Activated CD8-positive, alpha-beta memory T cell treated with anti-CD3 and anti-CD28 coated beads for 1 hour (primary cell): ENCODE measurements at places on chromosomes 7 and 10.

DNA sequence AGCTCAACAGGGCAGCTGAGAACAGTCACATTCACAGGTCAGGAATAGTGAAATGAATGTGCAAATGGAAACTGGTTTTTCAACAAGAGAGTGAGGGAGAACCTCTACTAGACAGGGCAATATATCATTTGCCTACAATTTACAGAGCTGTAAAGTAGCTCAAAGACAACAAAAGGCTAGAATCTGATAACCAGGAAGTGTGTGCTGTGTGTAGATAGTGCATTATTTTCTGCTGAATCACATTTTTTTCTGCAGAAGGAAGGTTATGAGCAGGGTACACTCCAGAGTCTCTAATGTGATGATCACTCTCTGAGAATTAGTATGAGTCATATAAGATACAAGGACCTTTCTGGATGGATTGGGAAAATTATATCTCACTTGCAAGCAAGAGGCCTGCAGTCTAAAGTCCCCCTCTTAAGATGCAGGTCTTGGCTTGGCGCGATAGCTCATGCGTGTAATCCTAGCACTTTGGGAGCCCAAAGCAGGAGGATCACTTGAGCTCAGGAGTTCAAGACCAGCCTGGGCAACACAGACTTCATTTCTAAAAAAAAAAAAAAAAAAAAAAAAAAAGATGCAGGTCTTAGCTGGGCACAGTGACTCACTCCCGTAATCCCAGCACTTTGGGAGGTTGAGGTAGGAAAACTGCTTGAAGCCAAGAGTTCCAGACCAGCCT lies 59.9 kb upstream of the COBL start:
- DNase-seq = no peak

DNA sequence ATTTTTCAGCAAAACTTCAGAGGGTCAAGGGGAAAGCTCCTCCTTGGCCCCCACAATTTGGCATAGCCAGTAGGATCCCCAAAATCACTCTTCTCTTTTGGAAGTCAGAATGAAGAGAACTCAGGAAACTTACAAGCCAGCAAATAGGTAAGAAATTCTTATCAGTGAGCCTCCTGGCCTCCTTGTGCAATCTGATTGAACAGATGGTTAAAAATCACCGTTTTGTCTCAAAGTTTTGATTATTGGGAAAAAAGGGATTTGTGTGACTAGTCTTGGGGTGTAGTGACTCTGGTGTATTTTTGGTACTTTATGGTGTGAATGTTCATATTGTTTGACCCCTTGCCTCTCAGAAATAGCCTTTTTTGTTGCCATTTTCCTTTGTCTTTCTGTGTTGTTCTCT lies 56.2 kb downstream of the HTR7 start:
- no peak for DNase-seq

- DNase-seq = no peak
These were observed 6.6 kb downstream of the ADAMTS14 start for GRCh38 chr10:70678757-70679489.

DNA sequence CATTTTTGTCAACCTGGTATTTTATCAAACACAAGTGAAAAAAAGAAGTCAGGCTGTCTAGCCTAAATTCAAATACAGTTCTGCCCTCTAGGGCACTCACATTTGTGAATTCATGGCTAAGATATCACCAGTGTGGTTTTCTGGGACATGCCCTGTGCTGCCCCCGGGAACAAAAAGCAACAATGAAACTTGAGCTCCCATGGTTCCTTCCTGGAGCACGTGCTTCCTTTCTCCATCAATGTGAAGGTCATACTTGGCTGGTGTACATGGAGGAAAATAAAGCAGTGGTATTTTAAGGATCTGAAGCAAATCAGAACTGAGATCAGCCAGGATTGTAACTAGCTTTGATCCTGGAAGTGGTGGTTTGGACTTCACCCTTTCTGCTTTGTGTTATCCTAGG lies 128.9 kb upstream of the FRMD4A start:
- no peak for DNase-seq

GRCh38 chr10:71043858-71044257 lies 155.5 kb upstream of the PCBD1 start:
- DNase-seq = no peak

GRCh38 chr10:114478281-114478680 lies 74.0 kb upstream of the AFAP1L2 start:
- DNase-seq = no peak

- no peak for DNase-seq
These were observed 14.4 kb upstream of the SPRN start for GRCh38 chr10:133438711-133439273.

DNA sequence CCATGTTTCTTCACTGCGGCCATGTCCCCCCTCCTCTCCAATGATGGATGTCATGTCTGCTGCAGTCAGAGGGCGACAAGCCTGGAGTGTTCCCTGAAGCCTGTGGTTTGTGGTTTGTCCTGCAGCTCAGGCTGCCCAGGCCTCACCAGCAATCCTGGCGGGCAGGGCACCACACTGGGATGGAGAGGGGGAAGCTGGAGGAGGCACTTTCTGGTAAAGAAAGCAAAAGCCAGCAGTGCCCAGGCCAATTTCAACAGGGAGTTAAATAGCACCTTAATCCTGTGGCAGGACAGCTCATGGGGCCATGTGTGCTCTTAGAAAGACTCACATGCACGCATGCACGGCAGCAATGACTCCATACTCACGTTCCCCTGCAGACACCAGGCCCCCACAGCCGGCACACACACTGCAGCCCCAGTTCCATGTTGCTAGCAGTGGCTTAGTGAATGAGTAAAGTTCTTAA lies 158.3 kb downstream of the EGFR start:
- DNase-seq = no peak

GRCh38 chr7:31933481-31933880 lies 136.7 kb downstream of the PDE1C start:
- no peak for DNase-seq

DNA sequence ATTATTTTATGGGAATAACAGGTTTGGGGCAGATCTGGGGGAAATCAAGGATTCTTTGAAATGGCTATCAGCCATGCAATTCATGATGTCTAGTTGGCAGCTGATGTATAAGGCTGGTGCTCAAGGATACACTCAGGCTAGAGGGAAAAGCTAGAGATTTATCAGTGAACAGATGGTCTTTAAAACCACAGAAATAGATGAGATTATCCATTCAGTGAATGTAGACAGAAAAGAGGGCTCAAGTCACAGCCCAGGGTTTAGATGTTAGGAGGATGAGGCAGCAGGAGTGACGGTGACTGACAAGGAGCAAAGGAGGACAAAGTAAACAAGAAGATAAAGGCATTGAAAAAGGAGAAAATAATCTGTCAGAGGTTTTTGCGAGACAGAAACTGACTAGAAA lies 238.7 kb downstream of the CDK14 start:
- no peak for DNase-seq

GRCh38 chr10:73910764-73911552 lies at the start of gene PLAU:
Gene PLAU (plus strand): TSS chr10:73911132. CDS start chr10:73911556, 424 bp downstream.
- no peak for DNase-seq

DNA sequence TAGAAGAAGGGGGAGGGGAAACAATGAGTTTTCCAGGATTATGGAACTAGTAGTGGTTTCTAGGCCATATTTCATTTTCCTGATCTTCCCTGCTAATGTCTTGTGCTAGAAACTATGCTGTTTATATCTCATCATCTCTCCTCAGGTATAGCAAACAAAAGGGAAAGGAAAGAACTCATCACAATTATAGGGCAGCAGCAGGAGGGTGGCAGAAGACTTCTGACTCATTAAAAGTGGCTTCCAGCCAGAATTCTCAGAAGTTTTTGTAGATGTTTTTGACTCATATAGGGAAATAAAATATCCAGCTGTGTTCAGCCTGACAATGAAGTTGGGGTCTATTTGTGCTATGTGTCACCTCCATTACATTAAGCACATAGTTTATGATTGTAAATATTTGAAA lies 6.5 kb downstream of the AHR start:
- DNase-seq = no peak

DNA sequence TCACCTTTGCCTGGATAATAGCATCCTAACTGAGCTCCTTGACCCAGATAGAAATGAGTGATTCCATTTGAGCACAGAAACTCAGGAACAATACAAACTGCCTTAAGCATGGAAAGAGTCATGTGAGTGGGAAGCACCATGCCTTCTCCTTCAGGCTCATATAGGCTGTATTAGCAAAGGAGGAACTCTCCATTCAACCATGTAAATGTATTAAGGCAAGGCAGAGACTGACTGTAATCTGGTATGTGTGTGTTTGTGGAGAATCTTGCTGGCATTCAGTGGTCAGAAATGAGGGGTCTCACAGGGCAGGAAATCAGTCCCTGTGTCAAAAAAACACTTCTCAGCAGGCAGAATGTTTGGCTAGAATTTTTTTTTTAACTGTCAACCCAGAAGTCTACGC lies 40.2 kb downstream of the COA1 start:
- no peak for DNase-seq

DNA sequence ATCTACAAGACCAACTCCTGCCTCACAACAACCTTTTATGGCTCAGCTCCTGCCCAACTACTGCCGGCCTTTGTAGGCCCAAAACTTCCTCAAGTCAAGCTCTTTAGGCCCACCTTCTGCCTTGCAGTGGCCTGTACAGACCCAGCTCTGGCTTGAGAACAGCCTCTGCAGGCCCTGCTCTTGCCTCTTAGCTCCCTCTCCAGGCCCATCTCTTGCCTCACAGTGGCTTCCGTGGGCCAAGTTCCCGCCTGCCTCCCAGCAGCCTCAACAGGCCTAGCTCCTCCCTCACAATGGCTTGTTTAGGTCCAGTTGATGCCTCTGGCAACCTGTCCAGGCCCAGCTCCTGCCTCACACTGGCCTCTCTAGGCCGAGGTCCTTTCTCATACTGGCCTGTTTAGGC lies 32.4 kb upstream of the VKORC1L1 start:
- no peak for DNase-seq

DNA sequence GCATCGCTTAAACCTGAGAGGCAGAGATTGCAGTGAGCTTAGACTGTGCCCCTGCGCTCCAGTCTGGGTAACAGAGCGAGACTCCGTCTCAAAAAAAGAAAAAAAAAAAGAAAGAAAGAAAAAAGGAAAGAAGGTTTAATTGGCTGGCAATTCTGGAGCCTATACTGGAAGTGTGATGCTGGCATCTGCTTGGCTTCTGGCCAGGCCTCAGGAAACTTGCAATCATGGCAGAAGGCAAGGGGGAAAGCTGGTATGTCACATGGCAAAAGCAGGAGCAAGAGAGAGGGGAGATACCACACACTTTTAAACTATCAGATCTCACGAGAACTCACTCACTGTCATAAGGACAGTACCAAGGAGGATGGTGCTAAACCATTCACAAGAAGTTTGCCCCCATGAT lies 190.0 kb downstream of the CALN1 start:
- no peak for DNase-seq

DNA sequence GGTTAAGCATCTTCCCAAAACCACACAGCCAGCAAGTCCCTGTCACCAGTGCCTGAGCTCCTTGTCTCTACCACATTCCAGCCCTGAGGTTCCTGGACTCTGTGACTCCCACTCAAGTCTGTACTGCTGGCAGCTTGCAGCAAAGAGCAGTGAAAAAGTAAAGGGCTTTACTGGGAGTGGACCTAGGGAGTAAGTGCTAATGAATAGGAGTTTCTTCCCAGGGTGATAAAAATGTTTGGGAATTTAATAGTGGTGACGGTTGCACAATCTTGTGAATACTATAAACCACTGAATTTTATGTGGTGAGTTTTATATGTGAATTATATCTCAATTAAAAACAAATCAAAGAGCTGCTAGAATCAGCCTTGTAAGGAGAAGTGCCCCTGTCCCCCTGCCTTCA lies 22.6 kb downstream of the HSPA12A start:
- DNase-seq = no peak

GRCh38 chr10:70169011-70169410 lies 1.3 kb downstream of the SAR1A start:
- no peak for DNase-seq

GRCh38 chr7:68504716-68505115 lies 1093.6 kb upstream of the AUTS2 start:
- DNase-seq = no peak

DNA sequence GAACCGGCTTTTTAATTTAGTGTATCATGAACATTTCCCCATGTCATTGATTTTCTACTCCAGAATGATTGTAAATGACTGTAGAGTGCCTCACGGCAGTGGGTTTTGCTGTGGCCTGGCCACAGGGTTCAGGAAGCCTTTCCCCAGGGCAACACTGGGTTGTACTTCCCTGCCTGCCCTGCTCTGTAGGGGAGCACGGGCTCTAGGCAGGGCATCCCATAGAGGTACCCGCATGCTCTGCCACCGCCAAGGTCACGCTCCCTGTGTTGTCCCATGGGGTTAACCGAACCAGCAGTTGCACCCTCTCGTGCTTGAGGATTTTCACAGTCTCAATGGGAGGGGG lies 63.8 kb downstream of the BPGM start:
- no peak for DNase-seq

GRCh38 chr10:47133871-47134570 lies 166.0 kb upstream of the GDF10 start:
- DNase-seq = no peak

DNA sequence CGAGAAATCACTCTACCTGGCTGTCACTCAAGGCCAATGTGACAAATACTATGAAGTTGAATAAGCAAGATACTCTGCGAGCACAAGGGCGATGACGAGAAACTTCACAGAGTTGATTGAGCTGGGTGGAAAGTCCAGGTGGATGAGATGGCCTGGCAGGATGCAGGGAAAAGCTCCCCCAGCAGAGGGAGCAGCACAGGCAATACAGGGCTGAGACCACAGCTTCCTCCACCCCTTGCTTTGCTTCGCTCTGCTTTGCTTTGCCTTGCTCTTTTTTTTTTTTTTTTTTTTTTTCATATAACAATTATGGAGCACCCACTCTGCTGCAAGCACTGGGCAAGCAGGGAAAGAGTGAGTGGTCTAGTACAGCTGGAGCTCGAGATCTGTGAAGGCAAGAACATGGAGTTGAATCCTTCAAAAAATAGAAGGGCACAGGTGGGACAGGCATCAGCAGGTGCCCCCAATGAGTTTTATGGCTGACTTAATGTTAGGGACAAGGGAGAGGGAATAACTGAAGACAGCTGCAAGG lies 88.3 kb downstream of the CABCOCO1 start:
- peak; percentile 33 for DNase-seq

GRCh38 chr10:122786269-122786668 lies 59.4 kb downstream of the CUZD1 start:
- DNase-seq = no peak
